ENCODE measurements at places on chromosomes 13 and 19.

DNA sequence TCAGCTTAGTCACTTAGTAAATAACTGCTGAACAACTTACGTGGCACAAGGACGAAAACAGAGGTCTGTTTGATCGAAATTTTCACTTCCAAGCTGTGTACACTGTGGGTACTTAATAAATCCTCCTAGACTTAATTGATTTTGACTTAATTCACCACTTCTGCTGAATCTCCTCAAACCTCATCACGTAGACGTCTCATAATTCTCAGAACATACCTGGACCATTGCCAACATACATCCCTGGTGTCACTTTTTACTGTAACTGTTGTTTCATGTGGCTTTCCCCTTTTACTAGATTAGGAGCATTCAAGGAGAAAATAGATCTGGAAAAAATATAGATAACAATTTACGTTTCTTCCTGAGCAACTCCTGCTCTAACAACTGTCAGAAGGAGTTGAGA lies 105.0 kb downstream of the MBNL2 start:
- no peak for DNase-seq

DNA sequence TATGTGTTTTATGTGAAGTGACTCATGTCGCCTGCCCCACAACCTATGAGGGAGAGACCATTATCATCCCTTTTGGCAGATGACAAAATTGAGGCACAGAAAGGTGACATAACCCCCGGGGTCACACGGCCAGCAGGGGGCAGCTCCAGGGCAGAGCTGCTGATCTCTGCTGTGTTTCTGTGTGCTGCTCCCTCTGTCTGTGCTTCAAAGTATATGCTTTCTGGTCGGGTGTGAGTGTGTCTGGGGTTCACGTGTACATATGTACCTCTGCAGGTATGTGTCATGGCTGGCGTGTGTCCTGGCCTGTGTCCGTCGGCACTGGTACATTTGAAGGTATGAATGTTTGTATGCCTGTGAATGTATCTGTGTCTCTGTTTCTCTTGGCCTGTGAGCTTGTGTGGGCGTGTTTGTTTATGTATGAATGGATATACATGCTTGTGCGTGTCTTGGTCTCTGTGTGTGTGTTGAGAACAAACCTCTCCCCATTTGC lies 7.1 kb downstream of the LIPE start:
- no peak for DNase-seq

DNA sequence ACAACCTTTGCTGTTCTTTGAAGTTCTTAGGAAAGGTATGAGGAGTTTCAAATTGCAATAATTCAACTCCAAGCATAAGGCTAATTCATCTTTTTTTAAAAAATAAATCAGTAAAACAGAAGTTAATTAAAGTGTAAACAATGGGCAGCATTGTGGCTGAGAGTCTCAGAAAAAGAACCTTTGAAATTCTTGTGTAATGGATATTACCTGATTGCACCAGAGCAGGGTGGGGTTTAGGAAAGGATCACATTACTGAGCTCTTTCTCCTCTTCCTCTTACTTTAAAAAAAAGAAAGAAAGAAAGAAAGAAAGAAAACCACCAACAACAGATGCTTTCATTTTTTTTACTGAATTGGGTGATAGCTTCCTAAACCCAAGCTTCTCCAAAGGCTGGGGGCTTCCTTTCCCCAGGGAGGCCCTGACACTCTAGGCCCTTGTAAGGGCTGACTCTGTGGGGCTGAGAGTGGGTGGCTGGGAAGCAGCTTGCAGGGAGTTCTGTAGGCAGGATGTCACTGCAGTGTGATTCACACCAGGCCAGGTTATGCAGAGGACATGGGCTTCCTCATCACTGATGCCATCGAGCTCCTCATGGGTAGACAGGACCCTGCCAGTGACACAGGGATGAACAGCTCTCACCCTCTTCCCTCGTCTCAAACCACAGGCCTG lies 564.5 kb downstream of the FGF9 start:
- no peak for DNase-seq

DNA sequence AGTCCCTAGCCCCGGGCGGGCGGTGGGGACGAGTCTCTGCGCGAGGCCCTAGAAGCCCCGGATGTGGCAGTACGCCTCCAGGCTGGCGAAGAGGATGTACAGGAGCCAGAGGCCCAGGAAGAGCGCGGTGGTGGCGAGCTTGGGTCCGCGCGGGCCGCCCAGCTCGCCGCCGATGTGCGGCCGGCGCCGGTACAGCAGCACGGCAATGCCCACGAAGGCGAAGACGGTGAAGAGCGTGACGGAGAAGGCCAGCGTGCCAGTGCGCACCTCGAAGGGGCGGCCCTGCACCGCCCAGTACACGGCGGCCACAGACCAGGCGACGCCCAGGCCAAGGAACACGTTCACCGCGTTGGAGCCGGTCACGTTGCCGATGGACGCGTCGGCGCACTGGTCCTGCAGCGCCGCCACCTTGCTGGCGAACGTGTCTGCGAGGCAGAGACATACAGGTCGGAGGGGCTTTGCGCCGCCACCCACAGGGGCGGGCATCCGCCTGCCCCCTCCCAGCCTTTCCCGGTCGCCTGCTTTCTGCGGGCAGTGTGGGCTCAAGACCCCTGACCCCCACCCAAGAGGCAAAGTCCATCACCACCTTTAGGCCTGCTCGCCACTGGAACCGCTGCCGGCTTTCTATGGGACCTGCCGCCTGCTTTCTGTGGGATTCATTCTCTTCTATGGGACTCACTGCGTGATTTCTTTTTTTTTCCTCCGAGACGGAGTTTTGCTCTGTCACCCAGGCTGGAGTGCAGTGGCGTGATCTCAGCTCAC lies 10.9 kb upstream of the MEIS3 start:
- DNase-seq, result peak; percentile 63

GRCh38 chr13:66424422-66424821 lies 805.7 kb downstream of the PCDH9 start:
- DNase-seq, result peak; percentile 34

DNA sequence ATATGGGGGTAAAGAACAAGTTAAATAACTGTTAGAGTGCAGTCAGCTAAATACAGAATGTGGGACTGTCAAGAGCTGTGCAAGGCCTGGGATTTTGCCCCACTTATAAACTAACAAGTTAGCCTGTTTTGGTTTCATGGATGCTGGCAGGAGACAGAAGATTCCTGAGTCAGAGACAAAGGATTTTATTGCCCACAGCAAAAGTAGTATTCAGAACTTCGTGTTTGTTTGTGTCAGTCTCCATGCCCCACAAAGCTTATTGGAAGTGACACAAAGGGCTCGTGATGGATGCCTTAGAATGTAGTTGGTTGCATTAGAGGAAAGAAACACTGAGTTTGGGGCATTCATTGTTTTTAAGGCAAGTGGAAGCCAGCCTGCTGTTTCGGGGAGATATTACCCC lies 22.2 kb upstream of the SPRYD7 start:
- DNase-seq, result no peak

GRCh38 chr13:111074826-111075225 lies 40.3 kb upstream of the ARHGEF7 start:
- no peak for DNase-seq

DNA sequence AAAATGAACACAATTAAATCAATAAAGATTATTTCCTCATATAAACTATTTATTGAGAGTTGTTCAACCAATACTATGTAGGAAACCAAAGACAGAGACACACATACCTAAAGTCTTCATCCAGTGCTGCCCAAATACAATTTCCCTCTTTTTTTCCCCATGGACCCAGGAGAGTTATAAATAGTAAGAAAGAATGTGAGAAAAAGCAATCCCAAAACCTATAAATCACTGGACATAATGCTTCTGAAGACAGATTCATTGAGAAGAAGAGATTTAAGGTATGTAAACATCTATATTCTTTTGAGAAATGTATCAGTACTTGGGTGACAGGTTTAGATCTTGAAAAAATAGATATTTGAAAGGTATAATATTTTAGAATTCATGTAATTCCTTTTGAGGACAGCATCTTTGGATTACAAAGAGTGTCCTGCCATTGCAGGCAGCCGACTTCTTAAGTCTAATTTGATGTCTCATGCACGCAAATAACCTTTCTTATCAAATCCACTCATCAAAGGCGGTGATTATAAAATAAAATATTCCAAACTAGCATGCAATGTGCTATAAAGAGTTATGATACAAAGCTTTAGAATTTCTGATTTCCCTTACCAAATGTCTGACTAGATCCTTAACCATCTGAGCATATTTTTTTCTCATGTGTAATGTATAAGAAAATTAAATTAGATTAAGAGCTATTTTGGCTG lies 739.4 kb downstream of the LIG4 start:
- DNase-seq, result no peak

DNA sequence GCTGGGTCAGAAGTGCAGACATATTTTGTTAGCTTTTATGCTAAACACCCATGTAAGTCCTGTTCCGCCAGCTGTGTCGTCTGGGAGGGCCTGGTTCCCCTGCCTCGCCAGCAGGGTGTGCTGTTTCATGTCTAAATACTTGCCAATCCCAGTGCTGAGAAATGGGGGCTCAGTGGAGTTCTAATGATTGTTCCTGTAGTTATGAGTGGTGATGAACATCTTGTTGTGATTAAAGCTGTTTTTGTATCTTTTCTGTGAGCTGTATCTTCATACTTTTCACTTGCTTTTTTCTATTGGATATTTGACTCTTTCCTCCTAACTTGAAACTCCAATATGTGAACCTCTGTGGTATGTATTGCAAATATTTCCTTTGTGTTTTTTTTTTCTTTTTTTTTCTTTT lies 32.7 kb downstream of the KDM4B start:
- no peak for DNase-seq

- DNase-seq, result no peak
These were observed 115.8 kb downstream of the ZIC5 start for GRCh38 chr13:99855526-99856420.

DNA sequence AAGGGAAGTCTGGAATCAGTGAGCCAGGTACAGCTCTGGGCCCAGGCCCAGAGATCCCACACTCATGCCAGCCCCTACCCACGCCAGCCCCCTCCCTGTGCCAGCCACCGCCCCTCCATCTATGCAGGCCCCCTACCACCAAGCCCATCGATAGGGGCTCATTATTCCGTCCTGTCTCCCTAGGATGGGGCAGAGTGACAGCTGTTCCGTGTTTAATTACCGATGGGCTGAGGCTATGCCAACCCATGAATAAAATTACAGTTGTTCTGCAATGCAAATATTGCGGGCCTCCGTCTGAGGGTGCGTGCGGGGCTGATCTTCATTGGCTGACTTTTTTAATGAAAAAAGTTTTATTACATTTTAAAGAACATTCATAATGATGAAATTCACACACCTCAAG lies 35.6 kb upstream of the PEPD start:
- DNase-seq, result no peak

DNA sequence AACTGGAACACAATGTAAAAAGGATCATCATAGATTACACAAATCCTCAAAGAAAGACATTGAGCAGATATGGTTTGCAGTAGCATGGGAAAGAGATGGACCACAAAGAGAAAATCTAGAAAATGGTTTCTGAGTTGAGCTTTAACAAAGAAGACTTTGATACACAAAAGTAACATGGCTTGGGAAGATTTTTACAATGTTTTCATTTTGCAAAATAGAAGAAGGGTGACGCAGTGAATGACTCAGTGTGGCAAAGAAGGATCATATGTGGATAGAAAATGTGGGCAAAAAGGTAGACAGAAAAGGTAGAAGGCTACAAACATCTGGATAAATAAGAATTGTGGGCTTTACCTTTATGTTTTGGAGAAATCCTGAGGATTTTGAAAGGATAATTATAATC lies 1220.5 kb downstream of the PCDH17 start:
- DNase-seq, result no peak

GRCh38 chr13:42660333-42660965 lies 86.5 kb downstream of the TNFSF11 start:
- no peak for DNase-seq

GRCh38 chr19:8065875-8066261 lies 13.3 kb downstream of the CCL25 start:
- no peak for DNase-seq

Data from muscle of back (tissue), 13 donors.